Activated T-helper 1 cell treated with Interleukin-2 at 50 U/mL for 16 hours (primary cell): ENCODE measurements at places on chromosomes 2 and 18.

GRCh38 chr2:2324565-2325101 is 6.4 kb downstream of the MYT1L start:
- DNase-seq, result no peak

DNA sequence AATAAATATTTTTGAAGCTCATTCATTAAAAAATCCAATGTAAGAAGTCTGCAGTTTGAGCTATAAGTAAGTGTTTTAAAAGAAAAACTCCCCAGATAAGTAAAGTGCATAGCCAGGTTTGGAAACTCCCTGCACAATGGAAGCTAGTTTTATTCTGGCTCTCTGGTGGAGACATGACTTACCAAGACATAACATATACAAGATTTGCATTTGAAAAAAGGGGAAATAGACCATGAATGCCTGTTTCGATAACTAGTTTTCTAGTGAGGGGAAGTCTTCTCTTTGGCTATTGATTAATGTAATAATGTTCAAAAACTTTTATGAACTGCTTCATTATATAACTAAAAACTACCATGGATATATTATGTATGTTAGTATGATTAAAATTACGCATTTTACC is 435.2 kb downstream of the ARHGAP15 start:
- DNase-seq, result no peak

DNA sequence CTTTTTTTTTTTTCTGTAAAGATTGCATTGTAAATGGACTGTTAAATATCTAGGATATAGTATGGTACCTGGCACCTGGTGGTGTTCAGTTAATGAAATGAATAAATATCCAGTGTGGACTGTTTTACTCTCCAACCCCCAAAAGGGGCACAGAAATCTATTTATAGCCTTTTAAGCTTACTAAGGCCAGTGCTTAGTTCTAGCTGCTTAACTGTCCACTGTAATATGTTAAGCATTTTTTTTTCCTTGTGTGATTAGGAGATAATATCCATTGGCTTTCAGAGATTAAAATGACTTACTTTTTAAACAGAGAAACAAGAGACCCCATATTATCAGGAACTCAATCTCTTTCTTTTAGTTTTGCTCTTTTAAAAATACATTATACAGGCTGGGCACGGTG is 84.4 kb downstream of the ZNF532 start:
- no peak for DNase-seq

GRCh38 chr2:38301340-38301968 is 75.6 kb downstream of the ATL2 start:
- DNase-seq, result no peak

GRCh38 chr2:104599787-104600510 is 254.0 kb upstream of the POU3F3 start:
- no peak for DNase-seq

GRCh38 chr18:74906184-74906583 is 302.8 kb downstream of the PTGR3 start:
- DNase-seq, result no peak

DNA sequence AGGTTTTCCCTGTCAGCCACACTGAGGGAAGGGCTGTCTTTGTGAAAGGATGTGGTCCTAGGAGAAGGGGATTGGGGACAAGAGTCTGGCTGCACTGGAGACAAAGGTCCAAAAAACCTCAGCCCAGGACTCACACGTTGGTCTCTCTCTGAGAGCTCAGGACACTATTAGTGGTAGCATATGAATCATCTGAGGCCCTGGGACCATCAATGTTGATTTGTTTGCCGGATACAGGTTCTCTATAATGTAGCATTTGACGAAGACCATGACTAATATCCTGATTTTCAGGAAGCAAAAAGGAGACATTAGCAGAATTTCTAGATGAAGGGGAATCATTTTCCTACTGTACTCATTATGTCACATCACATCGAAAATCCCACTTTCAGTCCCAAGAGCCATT is 22.2 kb upstream of the DNAH6 start:
- no peak for DNase-seq

DNA sequence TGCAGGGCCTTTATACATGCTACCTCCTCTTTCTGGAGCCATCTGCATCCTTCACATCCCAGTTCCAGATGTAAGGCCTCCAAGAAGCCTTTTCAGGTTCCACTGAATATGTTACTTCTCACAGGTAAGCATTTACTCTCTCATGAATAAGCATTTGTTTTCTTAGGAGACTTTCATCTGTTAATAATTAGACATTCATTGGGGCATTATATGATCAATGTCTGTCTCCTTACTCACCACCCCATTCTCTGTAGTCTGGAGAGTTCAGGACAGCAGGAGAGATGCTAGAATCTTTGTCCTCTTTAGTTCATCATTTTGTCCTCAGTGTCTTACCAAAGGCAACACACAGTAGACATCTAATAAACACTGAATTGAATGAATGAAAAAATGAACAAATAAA is 185.7 kb downstream of the NCKAP5 start:
- DNase-seq, result no peak

GRCh38 chr2:237433920-237434676 is 20.1 kb upstream of the COL6A3 start:
- no peak for DNase-seq

GRCh38 chr2:41488888-41489287 is 558.9 kb upstream of the PKDCC start:
- DNase-seq, result no peak

GRCh38 chr2:120832296-120833070 is 96.8 kb downstream of the GLI2 start:
- no peak for DNase-seq

DNA sequence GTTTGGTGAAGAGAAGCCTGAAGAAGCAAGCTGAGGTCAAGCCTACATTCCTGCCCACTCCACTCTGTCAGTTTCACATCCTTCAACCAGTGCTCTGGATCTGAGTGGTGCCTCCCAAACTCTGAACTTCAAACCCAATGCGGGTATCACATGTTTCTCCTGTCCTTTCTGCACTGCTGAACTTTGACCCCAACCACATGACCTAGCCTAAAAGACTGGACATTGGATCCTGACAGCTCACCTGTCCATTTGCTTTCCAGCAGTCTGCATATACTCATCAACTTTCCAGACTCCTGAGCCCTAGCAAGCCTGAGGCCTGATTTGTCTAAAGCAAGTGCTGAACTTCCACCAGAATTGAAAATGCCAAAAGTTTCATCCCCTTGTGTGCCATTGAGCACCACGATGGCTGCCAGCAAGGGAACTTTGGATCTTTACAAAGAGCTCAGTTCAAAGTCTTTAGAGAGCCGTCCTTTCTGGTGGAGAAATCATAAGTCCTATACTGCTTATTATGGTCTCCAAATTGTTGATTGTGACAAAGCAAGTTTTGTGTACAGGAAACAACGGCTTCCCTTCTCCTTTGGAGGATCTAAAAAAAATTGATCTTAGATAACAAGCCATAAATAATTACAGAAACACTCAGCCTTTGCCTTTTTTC is 37.6 kb upstream of the ITGA6 start:
- no peak for DNase-seq

DNA sequence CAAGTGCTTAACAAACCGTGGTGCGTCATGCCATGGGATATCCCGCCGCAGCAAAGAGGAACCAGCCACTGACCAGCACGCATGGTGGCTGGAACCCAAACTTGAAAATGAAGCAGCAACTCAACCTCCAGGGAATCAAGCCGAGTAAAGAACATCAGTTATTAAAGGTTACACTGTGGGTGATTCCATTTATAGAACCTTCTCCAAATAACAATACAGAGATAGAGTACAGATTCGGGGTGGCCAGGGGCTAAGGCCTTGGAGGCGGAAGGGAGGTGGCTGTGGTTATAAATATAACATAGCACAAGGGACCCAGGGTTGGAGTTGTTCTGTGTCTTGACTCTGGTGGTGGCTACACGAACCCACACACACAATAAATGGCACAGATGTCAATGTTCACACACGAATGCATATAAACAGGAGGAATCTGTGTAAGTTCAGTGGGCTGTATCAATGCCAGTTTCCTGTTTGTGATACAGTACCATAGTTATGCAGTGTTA is 123.1 kb downstream of the EIPR1 start:
- no peak for DNase-seq

- DNase-seq, result no peak
Observed at GRCh38 chr2:160293391-160294091, 93.5 kb upstream of the ITGB6 start.

GRCh38 chr18:55462652-55463051 is 125.3 kb downstream of the TCF4 start:
- no peak for DNase-seq

DNA sequence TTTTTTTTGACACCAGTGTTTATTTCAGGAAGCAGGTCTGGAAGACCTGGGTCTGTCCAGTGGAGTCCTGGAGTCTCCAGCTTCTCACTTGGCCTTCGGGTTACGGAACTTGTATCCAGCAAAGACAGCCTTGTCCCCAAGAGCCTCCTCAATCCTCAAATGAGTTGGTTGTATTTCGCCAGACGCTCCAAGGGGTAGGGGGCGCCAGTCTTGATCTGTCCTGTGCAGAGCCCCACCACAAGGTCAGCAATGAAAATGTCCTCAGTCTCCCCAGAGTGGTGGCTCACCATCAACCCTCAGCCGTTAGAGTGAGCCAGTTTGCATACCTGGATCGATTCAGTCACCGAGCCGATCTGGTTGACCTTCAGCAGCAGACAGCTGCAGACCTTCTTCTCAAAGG is 21.9 kb downstream of the ASXL2 start:
- no peak for DNase-seq

DNA sequence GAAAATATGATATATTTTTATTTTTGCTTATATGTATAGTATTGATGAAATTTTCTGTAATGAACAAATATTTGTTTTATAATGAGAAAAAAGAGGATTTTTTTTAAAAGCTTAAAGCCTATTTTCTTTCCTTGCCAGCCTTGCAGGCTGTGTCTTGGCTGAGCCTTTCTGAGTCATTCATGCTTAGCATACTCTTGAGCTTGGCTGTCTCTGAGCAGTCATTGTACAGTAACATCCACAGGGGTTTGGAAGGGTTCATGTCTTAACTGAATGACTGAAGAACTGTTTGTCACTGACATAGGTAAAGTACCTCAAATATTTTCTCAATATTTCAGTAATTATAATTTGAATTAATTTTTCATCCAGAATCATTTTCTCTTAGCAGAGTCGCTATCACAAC is 49.3 kb downstream of the GPR39 start:
- DNase-seq, result no peak

DNA sequence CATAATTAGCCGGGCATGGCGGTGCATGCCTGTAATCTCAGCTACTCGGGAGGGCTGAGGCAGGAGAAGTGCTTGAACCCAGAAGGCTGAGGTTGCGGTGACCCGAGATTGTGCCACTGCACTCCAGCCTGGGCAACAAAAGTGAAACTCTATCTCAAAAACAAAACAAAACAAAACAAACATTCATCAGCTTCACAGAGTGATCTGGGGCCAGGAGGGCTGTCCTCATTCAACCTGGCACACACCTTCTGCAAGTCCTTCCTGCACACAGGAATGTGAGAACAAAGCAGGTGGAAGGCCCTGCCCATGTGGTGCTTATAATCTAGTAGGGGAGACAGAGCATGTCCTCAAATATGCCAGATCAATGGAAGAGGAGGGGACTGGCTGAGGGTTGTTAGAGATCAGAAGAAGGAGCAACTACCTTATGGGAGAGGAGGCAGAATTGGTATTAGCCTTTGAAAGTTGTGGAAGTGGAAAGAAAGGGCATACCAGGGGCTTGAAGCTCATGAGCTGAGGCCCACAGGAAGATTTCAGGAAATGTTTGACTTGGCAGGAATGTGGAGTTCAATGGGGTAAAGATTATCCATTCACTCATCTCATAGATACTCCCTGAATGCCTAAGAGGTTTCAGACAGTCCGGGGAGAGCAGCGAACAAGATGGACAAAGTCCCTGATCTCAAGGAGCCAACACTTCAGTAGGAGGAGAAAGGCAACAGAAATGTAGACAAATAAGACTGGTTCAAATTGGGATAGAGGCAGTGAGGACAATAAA is 155.3 kb upstream of the SIX3 start:
- DNase-seq, result no peak

DNA sequence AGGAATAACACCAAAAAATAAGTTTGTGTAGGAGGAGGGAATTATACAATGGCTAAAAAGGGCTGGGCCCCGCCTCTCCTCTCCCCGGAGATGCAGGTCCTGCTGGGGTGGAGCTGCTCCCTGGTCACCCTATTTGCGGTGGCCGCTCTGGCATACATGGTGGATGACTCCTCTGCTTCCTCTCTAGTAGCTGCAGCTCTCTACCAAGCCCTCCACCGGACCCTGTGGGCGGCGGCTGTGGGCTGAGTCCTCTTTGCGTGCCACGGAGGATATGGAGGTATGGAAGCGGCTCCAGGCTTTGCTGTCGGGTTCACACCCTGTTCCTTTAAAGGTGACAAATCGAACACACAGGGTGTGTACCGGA is 77.1 kb upstream of the SEC11C start:
- DNase-seq, result no peak

DNA sequence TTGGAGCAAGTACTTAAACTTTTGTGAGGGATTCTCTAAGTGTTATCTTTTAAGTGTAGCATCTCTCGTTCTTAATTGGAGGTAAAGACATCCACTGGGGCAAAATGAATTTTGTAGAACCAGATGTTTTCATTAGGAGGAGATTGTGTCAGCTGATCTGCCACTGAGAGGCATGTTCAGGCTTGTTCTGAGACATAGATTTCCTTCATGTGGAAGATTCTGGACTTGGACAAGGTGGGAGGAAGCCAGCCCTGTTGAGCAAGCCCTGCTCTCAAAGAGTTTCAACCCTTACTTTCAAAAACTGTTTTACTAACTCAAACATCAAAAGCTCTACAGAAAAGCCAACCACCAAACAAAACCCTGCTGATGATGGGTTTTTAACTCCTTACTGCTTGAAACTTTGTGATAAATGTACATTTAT is 6.5 kb downstream of the MAP4K4 start:
- DNase-seq, result no peak

- DNase-seq, result no peak
Observed at GRCh38 chr2:186181625-186182024, 304.4 kb upstream of the ZC3H15 start.

GRCh38 chr18:36183987-36184386 is 3.3 kb upstream of the MOCOS start:
- no peak for DNase-seq

- no peak for DNase-seq
Observed at GRCh38 chr2:74026687-74027241, 42.1 kb downstream of the TET3 start.

DNA sequence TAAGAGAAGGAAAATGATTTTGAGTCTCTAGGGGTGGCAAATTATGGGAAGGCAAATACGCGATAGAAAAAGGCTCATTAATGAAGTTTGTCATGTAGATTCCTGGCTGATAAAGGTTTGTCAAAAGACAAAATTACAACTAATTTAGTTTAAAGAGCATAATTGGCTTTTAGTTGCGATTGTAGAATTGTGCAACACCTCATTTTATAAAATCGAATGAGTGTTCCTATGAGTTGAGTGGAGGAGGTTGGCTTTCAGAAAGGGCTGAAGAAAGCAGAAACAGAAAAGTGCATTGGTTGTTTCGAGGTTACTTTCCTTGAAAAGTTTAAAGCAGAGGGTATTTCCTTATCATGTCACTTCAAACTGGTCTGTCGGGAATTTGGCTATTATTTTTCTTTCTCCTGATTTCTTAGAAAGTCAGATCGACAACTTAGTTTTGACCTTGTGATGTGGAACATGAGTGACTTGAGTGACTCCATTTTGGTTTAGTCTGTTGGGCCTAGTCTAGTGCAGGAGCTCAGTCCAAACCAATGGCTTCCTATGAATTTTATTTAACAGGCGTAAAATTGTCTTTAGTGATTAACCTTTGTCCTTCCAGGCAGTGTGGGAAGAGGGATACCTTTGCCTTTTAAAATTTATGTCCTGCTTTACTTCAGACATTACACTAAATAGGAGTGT is 2.2 kb upstream of the PCYOX1 start:
- DNase-seq, result no peak

- DNase-seq, result no peak
Observed at GRCh38 chr2:128380961-128381938, 62.6 kb upstream of the HS6ST1 start.
